ENCODE measurements at places on chromosomes 2 and 18.
A peak's percentile ranks its signal among the peaks of the same experiment; 100 is the strongest.

GRCh38 chr2:62505109-62505749, 766 bp downstream of the TMEM17 start:
- peak overlapping the region; percentile 44 for H3K4me3 ChIP-seq
- H3K4me1 ChIP-seq, result no peaks in the 10 kb centered on the region
- DNase-seq, result no peak
- no peaks in the 10 kb centered on the region for H3K36me3 ChIP-seq
- H3K27me3 ChIP-seq, result no peaks in the 10 kb centered on the region

- no peaks in the 10 kb centered on the region for H3K27me3 ChIP-seq
- no peak overlapping the region for H3K27ac ChIP-seq
- H3K4me1 ChIP-seq, result no peaks in the 10 kb centered on the region
These were observed 288.3 kb downstream of the CYP26B1 start for GRCh38 chr2:71859211-71859847.

DNA sequence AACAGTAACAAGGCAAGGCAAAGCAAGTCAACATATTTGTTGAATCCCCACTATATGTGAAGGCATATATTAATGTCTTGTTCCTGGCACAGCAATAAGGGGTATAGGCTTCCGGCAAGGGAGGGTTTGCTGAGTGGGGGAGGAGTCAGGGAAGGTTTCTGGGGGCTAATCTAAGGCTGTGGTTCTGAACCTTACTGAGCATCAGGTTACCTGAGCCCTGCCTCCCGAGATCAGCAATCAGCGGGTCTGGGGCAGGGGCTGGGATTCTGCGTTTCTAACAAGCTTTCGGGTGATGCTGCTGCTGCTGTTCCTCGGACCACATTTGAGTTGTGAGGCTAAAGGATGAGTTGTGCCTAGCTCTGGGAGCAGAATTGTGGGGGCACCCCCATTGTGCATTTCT, 401.7 kb upstream of the SPRED2 start:
- H3K4me1 ChIP-seq, result no peaks in the 10 kb centered on the region
- no peak overlapping the region for H3K27ac ChIP-seq
- no peak overlapping the region for H3K4me3 ChIP-seq
- H3K36me3 ChIP-seq, result no peaks in the 10 kb centered on the region
- no peaks in the 10 kb centered on the region for H3K27me3 ChIP-seq

GRCh38 chr18:23226391-23226790, 91.1 kb downstream of the CABLES1 start:
- no peak overlapping the region for H3K27ac ChIP-seq
- peaks cover 6% of the 10 kb centered on the region for H3K4me1 ChIP-seq
- H3K27me3 ChIP-seq, result no peaks in the 10 kb centered on the region
- H3K4me3 ChIP-seq, result no peak overlapping the region
- H3K36me3 ChIP-seq, result no peaks in the 10 kb centered on the region

DNA sequence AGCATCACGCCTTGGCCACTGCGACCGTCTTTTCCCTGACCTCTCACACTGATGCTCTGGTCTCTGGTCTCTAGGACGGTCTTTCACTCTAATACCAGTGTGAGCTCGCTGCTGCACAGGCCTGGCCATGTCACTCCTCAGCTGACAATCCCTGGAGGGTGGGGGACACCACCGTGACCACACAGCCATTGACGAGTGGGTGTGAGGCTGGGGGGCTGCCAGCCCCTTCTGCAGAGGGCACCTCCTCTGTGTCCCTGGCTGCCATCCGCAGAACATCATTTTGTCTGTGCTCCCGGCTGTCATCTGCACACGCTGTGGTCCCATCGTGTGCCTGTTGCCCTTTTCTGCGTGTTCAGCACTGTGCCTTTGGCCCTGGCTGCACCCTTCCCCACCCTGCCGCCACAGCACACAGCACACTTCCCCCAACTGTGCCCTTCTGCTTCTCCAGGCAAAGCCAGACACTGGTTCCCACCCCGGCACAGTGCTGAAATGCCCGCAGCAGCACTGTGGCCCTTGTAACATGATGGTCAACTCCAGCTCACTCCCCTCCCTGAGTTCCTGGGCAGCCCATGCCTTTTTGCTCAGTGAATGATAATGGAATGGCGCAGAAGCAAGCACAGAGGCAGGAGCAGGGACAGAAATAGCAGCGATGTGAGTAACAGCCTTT, 30.4 kb upstream of the INHBB start:
- no peak overlapping the region for H3K27ac ChIP-seq
- H3K27me3 ChIP-seq, result no peaks in the 10 kb centered on the region
- H3K4me1 ChIP-seq, result peaks cover 19% of the 10 kb centered on the region
- H3K4me3 ChIP-seq, result no peak overlapping the region
- no peak for DNase-seq

DNA sequence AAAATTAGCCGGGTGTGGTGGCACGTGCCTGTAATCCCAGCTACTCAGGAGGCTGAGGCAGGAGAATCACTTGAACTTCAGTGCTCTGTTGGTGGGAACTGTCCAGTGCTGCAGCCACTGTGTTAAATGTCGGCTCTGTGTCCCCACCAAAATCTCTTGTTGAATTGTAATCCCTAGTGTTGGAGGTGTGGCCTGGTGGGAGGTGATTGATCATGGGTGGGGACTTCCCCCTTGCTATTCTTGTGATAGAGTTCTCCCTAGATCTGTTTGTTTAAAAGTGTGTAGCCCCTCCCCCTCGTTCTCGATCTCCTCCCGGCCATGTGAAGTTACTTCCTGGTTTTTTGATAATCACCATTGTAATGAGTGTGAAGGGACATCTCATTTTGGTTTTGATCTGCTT, 9.8 kb upstream of the RPL31 start:
- no peak for DNase-seq
- no peak overlapping the region for H3K4me3 ChIP-seq
- no peak overlapping the region for H3K27ac ChIP-seq
- H3K4me1 ChIP-seq, result no peaks in the 10 kb centered on the region

DNA sequence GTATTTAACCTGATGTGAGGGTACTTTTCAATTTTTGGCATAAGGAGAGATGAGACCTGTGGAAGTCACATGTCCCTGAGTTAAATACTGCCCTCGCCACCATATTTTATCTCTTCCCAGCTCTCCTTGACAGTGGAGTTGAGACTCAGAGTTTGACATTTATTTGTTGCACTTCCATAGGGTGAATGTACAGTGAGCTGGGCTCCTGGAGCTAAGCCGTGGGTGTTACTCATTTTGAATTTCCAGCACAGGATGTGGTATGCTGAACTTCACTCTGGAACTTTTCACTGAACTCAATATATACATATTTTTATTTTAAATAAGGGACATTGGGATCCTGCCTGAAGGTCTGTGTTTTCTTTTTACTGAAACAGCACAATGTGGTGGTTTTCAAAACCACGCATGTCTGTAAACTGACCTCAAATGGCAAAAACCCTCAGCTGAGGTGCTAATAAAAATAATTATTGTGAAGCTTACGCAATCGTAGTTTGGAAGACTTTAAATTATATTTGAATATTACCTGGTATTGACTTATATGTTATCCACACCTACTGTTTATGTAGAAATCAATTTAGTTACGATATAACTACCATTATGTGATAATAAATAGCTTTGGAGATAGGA, 12.1 kb downstream of the RNF144A start:
- H3K4me1 ChIP-seq, result no peaks in the 10 kb centered on the region
- peaks cover 3% of the 10 kb centered on the region for H3K36me3 ChIP-seq
- no peak overlapping the region for H3K4me3 ChIP-seq
- DNase-seq, result no peak

DNA sequence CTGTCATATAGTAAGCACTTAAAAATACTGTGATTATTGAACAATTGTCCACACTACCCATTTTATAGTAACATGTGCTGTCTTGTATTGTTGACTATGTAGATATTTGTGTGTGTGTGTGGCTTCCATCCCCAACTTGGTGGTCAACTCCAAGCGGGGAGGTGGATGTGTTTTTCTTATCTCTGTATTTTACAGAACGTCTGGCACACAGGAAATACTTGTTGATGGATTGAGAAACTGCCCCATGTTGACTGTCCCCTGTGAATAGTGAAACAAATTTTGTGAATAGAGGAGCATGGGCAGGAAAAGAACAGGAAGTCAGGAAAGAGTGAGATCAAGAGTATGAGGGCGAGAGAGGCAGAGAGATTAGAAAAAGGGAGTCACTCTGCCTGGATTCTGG, 83.6 kb downstream of the CELF4 start:
- no peaks in the 10 kb centered on the region for H3K36me3 ChIP-seq
- DNase-seq, result no peak
- H3K4me1 ChIP-seq, result no peaks in the 10 kb centered on the region

DNA sequence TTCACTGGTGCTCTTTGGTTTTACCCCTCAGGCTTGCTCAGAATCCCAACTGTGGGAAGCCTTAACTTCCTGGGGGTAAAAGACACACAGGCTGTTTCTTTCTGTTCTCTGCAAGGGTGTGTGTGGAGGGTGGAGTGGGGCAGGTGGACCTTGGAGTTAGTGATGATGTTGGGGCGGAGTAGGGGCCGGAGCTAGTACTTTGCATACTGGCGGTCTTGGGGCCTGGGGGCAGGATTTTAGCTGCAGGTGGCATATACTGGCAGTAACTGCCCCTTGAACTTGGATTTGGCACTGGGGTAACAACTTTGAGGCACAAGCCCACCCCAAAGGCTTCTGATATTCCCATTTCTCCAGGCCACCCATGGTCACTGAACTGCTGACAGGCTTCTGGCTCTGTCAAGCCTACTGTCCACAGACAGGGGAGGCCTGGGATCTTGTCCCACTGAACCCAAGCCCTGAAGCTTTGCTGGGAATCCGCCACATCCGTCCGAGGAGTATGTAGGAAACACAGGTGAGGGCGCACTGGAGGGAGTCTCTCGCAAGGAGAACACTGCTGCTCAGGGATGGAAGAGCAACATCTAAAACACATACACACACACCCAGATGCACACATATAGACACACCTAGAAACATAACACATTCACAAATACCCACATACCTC, 258.9 kb downstream of the DYSF start:
- H3K27me3 ChIP-seq, result no peaks in the 10 kb centered on the region
- H3K4me1 ChIP-seq, result no peaks in the 10 kb centered on the region
- no peak overlapping the region for H3K4me3 ChIP-seq
- H3K36me3 ChIP-seq, result no peaks in the 10 kb centered on the region
- no peak for DNase-seq

DNA sequence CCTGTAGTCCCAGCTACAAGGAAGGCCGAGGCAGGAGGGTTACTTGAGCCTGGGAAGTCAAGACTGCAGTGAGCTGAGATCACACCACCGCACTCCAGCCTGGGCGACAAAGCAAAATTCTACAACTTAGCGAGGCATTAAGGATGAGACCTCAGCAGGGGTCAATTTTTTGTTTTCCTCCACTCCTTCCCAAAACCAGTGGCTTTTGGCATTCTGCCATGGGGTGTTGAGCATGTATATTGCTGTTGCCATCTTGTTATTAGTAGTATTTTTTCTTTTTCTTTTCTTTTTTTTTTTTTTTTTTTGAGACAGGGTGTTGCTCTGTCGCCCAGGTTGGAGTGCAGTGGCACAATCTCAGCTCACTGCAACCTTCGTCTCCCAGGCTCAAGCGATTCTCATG, 8.9 kb upstream of the GIGYF2 start:
- H3K27ac ChIP-seq, result no peak overlapping the region
- no peak for DNase-seq
- H3K27me3 ChIP-seq, result no peaks in the 10 kb centered on the region
- H3K4me1 ChIP-seq, result no peaks in the 10 kb centered on the region

GRCh38 chr2:149595056-149595963, 7.7 kb upstream of the MMADHC start:
- DNase-seq, result no peak
- no peak overlapping the region for H3K27ac ChIP-seq
- no peaks in the 10 kb centered on the region for H3K4me1 ChIP-seq
- H3K27me3 ChIP-seq, result no peaks in the 10 kb centered on the region
- H3K4me3 ChIP-seq, result no peak overlapping the region

DNA sequence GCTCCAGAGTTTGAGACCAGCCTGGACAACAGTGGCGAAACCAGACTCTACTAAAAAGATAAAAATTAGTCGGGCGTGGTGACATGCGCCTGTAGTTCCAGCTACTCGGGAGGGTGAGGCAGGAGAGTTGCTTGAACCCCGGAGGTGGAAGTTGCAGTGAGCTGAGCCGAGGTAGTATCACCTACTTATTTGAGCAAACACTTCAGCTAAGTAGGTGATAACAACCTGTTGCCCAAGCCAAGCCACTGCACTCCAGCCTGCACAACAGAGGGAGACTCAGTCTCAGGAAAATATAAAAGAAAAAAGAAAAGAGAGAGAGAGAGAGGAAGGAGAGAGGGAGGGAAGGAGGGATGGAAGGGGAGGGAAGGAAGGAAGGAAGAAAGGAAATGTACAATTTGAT, 21.3 kb downstream of the FER1L5 start:
- no peaks in the 10 kb centered on the region for H3K4me1 ChIP-seq
- H3K4me3 ChIP-seq, result no peak overlapping the region
- no peaks in the 10 kb centered on the region for H3K36me3 ChIP-seq
